ENCODE measurements at places on chromosomes 6 and 20. TPM values are rescaled to one million over a fixed set of nuclear protein-coding genes. Genes with fewer than 3 reads are reported as not detected.
A peak's percentile ranks its signal among the peaks of the same experiment; 100 is the strongest.

The UST gene
- 11.2 TPM for total RNA-seq

GRCh38 chr6:40962241-40962640, 76.8 kb downstream of the UNC5CL start:
- DNase-seq: no peak

DNA sequence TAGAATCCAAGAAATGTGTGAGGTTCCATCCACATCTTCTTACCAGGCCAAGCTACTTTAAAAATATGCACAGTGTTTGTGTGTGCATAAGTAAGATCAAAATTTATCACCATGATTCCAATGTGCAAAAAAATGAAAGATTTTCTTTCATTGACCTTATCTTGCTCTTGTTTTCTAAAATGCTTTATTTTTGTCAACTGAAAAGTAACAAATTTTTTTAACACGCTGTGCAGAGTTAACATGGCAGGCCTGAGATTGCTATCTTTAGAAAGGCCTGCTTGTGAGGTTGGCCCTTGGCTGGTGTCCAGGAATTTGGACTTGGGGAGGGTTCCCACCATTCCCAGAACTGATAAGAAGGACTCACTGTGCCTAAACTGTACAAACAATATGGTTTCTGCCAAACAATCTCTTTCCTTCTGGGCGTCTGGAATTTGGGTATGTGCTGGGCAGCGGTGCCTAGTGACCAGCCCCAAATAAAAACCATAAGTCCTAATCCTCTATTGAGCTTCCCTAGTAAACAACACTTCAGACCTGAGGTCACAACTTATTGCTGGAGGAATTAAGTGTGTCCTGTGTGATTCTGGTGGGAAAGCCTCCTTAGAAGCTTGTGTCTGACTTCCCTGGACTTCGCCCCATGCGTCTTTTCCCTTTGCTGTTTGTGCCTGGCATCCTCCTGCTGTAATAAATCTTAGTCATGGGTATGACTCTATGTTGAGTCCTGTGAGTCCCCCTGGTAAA, 19.8 kb upstream of the MYLIP start:
- no peak for DNase-seq

GRCh38 chr6:170050591-170051041, 240.3 kb downstream of the DLL1 start:
- peak; percentile 6 for DNase-seq

GRCh38 chr6:130796313-130796905, 30.8 kb upstream of the SMLR1 start:
- DNase-seq: no peak

The HRH3 gene
- 13.7 TPM for total RNA-seq

- DNase-seq: no peak
These were observed 42.4 kb upstream of the ECHDC1 start for GRCh38 chr6:127385668-127386430.

DNA sequence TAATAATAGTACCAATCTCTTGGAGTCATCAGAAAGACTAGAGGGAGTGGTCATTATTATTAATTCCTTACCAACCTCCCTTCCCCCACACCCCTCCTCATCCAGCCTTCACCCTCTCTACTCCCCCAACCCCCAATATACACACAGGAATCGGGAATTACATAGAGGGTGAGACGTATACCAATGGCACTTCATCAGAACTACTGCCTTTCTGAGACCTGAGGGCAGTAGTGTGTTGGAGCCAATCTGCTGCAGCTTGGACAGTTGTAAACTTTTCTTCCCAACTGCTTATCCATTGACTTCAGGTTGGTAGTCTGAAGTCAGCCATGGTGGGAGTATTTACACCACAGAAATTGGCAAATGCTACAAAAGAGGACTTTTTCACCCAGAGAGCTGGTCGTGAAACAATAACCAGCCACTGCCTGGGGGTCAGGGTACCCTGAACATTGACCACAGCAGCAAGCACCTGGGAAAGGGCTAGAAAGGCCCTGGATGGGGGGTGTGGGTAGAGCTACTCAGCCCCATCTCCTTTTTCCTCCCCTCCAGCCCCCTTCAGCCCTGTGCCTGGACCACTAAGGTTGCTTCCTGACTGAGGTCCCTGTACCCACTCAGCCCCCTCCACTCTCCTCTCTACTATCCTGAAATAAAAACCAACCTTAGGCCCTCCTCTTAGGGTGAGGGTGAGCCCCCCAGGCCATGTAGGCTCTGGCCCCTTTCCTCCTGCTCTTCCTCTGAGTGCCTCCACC, 161.5 kb downstream of the MRPL14 start:
- DNase-seq: no peak

DNA sequence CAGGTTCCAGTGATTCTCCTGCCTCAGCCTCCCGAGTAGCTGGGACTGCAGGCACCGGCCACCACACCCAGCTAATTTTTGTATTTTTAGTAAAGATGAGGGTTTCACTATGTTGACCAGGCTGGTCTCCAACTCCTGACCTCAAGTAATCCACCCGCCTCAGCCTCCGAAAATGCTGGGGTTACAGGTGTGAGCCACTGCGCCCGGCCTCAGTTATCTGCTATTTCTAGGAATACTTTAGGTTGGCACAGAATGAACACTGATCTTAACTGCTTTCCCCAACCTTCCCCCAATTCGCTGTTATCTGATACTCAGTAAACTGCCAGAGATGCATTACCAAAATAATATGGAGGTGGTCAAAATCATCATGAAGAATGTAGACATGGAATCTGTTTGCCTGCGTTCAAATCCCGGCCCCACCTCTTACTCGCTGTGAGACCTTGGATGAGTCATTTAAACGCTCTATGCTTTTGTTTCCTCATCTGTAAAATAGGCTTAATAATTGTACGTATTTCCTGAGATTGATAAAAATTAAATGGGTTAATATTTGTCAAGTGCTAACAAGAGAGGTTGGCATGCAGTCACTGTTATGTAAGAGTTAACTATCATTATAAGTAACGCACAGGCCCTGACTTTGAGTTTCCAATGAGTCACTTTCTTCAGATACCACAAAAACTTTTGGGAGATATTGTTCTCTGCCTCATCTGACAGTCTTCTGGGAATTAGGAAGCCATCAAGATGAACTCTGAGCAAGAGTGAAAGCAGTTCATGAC, 44.5 kb upstream of the NCOA3 start:
- no peak for DNase-seq

The FAM209B gene
- total RNA-seq: not detected

The F13A1 gene
- not detected for total RNA-seq

All from glutamatergic neuron (in vitro differentiated cells).